ENCODE measurements at places on chromosomes 12 and 14.
A peak's percentile ranks its signal among the peaks of the same experiment; 100 is the strongest.

GRCh38 chr12:2332947-2333346 is 280.2 kb downstream of the CACNA1C start:
- no peak for DNase-seq

DNA sequence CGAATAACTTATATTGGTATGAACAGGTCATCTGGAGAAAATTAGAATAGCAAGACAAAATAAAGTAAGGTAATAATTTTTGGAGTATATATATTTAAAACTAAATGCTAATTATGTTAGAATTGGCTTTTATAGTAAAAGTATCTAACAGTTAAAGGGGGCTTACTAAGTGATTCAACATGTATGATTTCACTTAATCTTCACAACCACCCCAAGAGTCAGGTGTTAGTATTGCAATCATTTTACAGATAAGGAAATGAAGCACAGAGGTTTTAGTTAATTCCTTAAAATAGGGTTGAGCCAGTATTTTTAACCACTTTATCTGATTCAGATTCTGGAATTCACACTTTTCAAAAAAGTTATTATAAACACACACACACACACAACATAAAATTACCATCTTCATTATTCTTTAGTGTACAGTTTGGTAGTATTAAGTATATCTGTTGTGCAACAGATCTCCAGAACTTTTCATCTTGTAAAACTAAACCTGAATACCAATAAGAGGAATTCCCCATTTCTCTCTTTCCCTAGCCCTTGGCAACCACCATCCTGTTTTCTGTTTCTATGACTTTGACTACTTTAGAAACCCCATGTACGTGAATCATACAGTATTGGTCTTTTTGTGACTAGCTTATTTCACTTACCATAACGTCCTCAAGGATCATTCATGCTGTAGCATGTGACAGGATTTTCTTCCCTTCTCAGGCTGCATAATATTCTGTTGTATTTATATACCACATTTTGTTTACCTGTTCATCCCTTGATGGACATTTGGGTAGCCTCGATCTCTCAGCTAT is 12.5 kb downstream of the A2M start:
- no peak for DNase-seq

GRCh38 chr14:94360945-94361565 is 27.3 kb downstream of the SERPINA1 start:
- DNase-seq = no peak

- no peak for DNase-seq
Observed at GRCh38 chr14:21525962-21526671, at the start of gene SALL2. TSS of gene SALL2 (minus strand) at chr14:21526346. CDS start at chr14:21526127, 219 bp downstream.

- DNase-seq = no peak
Observed at GRCh38 chr14:57461777-57462320, 31.8 kb downstream of the CCDC198 start.

GRCh38 chr12:104291867-104292524 is 11.5 kb upstream of the EID3 start:
- DNase-seq = no peak

- DNase-seq = no peak
Observed at GRCh38 chr12:113898466-113898865, 67.7 kb downstream of the RBM19 start.

DNA sequence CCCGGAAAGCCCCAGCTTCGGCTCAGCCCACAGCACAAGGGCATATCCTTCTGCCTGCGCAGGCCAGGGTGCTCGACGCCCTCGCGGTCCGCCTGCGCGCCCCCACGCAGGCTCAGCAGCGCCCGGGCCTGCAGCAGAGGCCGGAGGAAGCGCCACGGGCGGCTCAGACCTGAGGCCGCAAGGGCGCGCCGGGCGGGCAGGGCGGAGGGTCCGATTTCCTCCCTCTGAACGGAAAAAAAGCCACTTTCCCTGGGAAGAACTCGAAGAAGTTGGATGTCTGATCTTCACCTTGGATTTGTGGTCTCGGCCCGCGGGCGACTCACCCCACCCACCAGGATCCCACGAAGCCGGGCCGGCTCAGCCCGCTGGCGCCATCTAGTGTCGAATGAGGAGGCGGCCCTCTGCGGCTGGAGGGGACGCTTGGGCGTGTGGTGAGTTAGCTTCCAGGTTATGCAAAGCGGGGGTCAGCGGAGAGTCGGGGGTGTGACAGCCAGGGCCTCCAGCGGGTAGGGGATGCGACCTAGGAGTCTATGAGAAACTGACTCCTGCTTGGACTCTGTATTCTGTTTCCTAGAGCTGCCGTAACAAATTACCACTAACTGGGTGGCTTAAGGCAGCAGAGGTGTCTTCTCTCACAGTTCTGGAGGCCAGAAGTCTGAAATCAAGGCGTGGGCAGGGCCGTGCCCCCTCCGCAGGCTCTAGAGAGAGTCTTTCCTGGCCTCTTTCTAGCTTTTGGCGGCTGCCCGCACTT is 40.0 kb upstream of the SRSF5 start:
- peak; percentile 67 for DNase-seq

DNA sequence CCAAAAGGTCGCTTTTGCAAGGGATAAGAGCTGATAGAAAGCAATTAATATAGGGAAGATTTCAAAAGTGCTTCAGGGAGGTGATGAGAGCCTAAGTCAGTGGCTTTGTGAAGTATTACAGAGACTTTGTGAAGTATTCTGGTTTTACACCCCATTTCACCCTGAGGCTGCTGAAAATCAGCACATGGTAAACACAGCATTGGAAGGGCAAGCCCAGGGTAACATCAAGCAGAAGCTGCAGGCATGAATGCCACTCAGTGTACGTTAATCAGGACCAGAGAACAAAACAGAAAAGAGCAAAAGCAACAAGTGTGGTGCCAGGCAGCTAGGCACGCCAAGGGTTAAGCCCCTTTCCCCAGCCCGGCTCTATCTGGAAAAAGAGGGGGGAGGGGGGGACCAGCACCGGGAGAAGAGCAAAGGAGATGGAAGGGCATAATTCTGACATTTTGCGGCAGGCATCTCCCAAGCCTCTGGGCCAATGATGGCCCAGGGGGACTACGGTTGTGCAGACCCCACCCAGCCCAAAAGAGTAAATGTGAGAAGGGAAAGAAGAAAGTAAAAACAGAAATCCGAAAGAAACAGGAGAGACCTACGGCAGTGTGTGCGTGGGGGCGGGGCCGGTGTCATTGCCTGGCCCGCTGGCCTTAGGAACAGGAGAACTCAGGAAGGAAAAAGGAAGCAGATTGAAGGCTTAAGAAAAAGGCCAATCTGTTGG is 58.9 kb downstream of the DHRS2 start:
- DNase-seq = no peak

GRCh38 chr12:55041345-55042055 is 21.7 kb downstream of the NEUROD4 start:
- DNase-seq = no peak

DNA sequence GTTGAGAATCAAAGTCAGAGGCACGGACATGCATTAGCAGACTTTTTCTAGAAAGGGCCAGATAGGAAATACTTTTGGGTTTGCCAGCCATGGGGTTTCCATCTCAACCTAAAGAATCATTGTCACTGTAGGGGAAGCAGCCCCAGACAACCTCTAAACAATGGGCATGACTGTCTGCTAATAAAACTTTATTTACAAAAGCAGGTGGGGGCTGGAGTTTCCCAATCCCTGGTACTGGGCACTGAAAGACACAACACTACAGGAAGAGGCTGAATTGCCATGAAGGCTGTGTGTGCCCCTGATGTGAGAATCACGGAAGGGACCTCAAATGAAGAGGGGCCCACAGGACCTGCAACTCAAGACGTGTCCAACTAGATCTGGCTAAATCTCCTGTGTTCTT is 62.0 kb upstream of the GPR68 start:
- DNase-seq = no peak

GRCh38 chr14:68178282-68178681 is 358.7 kb downstream of the RAD51B start:
- DNase-seq = no peak

DNA sequence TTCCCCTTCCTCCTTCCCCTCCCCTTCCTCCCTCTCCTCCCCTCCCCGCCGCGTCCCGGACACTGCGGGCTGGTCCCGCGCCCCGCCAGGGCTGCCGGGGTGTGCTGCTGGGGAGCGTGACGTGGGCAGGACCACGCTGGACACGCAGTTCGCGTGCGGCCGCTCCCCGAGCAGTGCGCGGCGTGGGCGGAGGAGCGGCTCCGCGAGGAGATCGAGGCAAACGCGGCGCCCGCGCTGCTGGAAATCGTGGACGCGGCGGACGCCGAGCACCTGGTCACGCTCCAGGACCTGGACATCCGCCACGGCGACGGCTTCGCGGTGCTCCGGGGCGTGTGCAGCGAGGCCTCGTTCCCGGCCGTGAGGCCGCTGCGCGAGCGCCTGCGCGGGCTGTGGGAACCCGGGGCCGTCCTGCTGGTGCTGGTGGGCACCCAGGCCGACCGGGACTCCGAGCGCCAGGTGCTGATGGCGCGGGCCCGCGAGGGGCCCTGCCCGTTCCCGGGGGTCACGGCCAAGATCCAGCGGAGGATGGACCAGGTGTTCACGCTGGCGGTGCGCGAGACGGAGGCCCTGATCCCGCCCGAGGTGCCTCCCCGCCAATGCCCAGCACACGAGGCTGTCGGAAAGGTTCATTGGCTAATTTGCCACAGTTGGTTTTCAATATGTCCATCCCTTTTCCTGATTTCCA is 84.3 kb downstream of the TNFAIP2 start:
- no peak for DNase-seq

DNA sequence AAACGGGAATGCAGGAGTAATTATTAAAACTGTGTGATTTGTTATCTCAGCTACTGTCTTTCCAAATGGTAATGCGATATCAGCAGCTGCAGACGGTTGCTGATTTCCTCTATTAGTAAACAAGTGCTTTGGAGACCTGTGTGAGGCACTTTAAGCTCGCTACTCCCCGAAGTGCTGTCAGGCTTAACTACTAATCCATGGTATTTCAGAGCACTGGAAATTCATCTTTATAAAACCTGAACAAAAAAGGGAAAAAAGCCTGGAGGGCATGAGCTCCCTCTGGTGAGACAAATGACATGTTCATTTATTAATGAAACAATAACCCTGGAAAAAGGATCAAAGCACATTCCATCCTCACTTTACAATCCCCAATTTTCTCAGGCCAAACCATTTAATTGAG is 143.6 kb upstream of the OTX2 start:
- no peak for DNase-seq

- DNase-seq = no peak
Observed at GRCh38 chr12:25151476-25151875, 43.5 kb downstream of the DNAI7 start.

GRCh38 chr12:85920324-85920947 is 46.3 kb downstream of the NTS start:
- DNase-seq = no peak

GRCh38 chr14:65574611-65575010 is 162.1 kb downstream of the FUT8 start:
- no peak for DNase-seq

DNA sequence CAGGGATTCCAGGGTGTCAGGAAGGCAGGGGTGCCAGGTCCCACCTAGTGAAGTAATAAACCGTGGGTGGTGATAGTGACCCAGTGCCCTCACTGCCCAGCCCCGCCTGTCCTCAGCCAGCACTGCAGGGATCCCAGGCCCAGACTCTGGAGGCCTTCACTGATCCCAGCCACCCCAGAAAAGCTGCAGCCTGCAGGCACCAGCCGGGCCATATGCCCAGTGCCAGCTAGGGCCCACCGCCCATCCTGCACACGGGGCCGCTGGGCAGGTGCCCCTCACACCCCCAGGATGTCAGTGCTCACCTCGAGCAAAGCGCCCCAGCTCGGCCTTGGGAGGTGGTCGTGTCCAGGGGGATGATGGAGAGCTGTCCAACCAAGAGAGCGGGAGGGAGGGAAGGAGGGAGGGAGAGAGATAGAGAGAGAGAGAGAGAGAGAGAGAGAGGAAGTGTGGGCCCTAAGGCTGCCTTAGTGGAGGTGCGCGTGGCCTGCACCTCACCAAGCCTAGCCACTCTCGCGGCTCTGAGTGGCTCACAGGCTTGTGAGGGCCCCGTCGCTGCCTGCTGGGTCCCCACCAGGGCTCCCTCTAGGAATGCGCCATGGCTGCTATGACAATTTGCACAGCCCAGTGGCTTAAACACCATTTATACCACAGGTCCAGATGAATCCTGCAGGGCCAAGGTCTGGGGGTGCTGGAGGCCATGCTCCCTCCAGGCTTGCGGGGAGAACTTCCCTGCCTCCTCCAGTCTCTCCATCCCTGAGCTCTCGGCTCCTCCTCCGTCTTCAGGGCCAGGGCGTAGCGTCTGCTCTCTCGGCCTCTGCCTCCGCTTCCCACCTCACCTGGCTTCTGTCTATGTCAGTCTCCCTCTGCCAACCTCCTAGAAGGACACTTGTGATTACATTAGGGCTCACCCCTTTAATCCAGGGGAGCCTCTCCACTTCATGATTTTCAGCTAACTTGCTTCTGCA is 401.0 kb downstream of the TMEM121 start:
- DNase-seq = no peak

GRCh38 chr14:89424241-89424640 is 7.2 kb upstream of the FOXN3 start:
- no peak for DNase-seq

DNA sequence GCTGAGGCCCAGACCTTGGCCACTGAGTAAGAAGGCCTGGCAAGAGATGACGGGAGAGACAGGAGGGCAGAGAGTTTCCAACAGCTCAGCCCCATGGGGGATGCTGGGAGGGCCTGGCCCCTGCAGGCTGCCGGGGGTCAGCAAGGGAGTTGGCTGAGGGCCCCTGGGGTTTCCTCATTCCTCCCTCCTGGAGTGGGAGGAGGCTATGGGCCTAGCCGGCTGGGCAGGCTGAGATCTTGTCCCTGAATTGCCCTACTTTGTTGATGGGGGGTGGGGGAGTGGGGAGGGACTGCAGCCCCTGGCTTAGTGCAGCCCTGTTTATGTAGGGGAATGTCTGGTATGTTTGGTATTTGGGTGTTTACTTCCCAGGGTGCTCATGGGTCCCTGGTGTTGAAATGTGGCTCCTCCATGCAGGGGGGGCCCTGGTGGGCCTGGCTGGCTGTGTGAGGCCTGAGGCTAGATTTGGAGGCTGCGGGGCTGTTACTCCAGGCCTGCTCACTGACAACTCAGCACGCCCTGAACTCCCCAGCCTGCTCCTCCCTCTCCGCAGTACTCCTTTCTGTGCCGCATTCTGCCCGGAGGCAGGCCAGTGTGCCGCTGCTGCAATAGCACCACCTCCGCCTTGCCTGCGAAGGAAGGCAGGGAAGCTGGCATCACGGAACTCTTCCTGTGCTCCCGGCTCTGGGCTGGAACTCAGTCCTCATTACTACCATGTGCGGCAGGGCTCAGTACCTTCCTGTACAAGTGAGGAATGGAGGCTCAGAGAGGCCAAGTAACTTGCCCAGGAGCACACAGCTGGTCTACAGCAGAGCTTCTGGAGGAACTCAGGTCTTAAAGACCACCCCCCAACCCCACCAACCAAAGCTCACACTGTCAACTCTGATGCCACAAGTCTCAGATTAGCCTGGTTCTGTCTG is 25.3 kb downstream of the JDP2 start:
- DNase-seq = no peak

GRCh38 chr12:50733706-50734105 is 30.2 kb upstream of the ATF1 start:
- no peak for DNase-seq

Measured in stimulated activated CD4-positive, alpha-beta T cell treated with anti-CD3 and anti-CD28 coated beads, Interleukin-1b, Interleukin-23, amount 100 ng/mL, for 1 hour (primary cell).